Kasumi-1 (cell line): ENCODE measurements at places on chromosomes 7 and 10.
A peak's percentile ranks its signal among the peaks of the same experiment; 100 is the strongest.

GRCh38 chr7:93148727-93149126 lies 542 bp upstream of the SAMD9L start:
- no peak for DNase-seq

GRCh38 chr7:79096361-79096805 lies 357.1 kb downstream of the MAGI2 start:
- DNase-seq: no peak

DNA sequence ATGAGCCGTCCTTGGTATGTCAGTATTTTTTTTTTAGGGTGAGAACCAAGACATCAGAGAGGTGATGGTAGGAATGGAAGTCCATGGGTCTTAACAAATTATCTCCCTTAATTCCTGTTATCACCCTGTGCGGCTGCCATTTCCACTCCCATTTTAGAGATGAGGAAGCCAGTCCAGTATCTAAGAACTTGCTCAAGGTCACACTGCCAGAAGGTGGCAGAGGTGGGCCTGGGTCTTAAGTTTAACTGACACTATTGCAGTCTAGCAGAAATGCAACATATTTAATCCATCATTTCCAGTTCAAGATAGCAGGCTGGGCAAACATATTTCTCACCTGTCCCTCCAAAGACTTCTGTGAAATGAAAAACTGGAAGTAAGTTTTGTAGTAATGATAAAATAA lies 108.3 kb downstream of the GLI3 start:
- no peak for DNase-seq

DNA sequence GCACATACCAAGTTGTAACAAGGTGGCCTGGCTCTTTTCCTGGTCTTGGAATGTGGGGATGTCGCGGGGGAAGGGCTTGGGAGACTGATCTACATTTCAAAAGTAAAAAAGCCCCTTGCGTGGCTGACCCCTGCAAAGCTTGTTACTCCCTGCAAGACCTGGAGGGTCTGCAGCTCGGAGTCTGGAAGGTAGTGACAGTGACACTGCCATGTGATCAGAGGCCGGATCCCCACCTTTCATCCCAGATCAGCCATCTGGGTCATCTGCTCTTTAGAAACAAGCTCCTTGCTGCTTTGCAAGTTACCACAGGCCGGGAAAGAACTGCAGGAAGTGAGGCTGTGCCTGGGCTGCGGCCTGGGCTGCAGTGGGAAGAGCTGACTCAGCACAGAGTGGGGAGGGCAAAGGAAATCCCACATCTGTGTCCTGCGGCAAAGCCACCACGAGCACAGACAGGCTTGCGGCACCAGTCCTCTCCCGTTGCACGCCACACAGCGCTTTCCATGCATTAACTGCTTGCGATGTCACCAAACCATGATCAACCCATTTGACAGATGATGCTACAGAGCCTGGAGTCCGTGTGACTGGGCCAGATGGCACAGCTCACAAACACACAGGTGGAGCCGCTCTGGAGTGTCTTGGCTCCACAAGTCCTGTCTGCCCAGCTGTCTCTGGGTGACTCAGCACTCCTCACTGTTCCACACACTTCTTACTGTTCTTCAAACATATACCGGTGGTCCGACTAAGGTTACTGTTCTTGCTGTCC lies 97.7 kb downstream of the SH3PXD2A start:
- DNase-seq: peak; percentile 92

GRCh38 chr7:102472126-102473041 lies 6.3 kb downstream of the POLR2J start:
- DNase-seq: no peak

DNA sequence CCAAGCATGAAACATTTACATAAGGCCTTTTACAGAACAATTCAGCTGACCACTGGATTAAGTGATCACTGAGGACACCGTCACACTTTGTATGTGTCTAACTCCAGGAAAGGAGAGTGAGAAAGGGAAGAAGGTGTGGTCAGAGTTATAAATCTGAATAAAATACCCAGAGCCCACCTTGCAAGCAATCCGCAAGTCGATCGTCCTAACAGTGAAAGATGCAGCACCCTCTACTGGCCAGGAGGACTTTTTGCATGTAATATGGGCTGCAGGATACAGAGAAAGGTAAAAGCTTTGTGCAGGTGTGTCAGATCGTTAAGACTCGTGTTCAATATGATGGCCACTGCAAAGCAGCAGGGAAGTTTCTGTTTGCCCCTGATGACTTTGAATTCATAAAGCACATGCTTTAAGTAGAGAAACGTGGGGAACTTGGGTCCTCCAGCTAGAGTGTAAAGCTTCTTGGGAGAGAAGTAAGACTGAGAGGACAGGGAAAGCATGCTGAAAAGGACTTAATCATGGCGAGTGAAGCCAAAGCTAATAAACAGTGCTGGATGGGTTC lies 68.5 kb upstream of the BMPER start:
- no peak for DNase-seq

- no peak for DNase-seq
Observed at GRCh38 chr10:123883673-123884320, 7.8 kb downstream of the CPXM2 start.

DNA sequence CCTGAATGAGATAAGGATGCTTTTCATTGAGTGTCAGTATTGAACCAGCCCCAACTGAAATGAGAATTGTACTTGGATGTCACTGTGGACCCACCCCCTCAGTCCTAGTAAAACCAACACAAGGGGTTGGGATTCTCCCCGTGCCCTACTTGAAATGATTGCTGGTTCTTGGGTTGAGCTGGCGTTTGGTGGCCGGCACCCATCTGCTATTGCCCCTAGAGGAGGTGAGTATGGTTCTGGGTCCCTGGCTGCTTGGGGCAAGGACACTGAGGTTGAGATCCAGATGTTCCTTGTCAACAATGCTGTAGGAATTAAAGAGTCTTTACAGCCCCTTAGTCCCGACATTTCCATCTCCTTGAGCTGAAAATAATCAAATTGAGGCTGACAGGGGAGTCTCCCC lies 170.0 kb upstream of the ZNF32 start:
- DNase-seq: no peak

DNA sequence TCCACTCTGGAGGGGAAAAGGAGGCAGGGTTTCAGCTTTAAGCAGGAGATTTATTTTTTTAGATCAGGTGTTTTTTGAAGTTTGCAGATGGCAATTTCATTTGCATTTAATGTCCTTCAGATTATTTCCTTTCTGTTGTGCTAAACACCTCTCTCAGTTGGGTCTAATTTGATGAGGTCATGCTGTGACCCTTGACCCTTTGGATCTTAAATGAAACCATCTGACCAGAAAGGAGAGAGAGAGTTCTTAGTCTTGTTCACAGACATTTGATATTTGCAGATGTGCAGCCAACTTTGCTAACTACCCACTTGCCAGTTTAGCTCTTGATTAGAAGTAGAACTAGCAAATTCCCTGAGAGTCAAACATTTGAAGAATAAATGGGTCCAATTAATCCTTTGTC lies 101.5 kb upstream of the RAB11FIP2 start:
- DNase-seq: no peak

- DNase-seq: no peak
Observed at GRCh38 chr10:6136215-6137201, 47.7 kb downstream of the RBM17 start.

DNA sequence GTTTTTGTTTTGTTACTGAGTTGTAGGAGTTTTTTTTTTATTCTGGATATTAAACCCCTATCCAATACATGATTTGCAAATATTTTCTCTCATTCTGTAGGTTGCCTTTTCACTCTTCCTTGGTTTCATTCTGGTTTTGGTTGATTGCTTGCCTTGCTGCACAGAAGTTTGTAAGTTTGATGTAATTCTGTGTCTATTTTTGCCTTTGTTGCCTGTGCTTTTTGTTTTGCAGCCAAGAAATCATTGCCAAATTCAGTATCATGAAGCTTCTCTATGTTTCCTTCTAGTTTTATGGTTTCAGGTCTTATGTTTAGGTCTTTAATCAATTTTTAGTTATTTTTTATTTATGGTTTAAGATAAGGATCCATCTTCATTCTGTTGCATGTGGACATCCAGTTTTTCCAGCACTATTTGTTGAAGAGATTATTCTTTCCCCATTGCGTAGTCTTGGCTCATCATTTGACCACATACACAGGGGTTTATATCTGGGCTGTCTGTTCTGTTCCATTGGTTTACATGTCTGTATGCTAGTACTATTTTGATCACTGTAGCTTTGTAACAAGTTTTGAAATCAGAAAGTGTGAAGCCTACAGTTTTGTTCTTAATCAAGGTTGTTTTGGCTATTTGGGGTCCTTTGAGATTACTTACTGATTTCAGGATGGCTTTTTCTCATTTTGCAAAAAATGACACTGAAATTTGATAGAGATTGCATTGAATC lies 26.4 kb downstream of the BMPR1A start:
- no peak for DNase-seq

GRCh38 chr10:25786161-25786560 lies 147.9 kb upstream of the MYO3A start:
- DNase-seq: no peak

DNA sequence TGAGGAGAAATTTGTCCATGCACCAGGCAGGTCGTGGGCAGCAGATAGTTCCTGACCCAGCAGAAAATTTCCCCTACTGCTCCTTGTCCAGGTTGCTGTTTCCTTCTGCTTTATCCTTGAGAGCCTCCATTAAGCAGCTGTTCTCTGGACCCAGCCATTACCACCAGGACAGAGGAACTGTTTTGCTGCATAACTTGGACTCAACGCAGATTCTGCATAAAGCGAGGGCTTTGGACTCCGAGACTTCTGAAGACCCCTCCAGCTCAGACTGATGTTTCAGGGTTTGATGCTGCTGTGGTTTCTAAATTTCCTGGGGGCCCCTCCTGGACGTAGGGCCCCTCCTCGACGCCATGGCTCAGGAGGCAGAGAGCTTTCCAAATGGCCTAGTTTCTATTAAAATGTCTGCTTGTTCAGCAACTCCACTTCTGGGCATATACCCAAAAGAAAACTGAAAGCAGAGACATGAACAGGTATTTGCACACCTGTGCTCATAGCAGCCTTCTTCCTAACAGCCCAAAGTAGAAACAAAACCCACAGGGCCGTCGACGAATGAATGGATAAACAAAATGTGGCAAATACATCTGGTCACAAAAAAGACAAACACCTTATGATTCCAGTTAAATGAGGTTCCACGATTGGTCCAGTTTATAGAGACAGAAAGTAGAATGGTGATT lies 28.3 kb upstream of the LMTK2 start:
- no peak for DNase-seq

- no peak for DNase-seq
Observed at GRCh38 chr7:76394957-76395356, 14.5 kb downstream of the SSC4D start.

DNA sequence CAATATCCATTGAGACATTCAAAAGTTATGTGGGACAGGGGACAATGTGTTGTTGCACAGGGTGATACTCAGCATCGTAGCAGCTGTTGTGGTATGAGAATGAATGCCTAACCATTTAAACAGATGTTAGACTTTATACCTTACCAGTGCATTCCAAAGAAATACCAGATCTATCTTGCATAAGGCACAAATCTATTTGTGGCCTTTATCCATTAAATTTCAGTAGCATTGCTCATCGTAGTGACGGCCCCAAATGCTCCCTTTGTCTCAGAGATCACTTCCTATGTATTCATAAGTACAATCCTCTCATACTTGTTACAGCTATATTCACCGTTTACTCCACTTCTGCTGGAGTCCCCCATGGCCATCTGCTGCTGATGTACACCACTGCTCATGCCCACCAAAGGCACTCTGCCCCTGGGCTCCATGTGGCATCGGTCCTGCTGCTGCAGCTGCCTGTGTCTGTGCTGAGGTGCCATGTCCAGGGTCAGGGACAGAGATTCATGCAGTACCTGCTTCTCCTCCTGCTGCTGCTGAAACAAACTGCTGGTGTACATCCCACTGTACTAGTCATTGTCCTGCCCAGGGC lies 96.3 kb downstream of the CPED1 start:
- DNase-seq: no peak

- no peak for DNase-seq
Observed at GRCh38 chr7:84110400-84110799, 84.2 kb downstream of the SEMA3A start.

DNA sequence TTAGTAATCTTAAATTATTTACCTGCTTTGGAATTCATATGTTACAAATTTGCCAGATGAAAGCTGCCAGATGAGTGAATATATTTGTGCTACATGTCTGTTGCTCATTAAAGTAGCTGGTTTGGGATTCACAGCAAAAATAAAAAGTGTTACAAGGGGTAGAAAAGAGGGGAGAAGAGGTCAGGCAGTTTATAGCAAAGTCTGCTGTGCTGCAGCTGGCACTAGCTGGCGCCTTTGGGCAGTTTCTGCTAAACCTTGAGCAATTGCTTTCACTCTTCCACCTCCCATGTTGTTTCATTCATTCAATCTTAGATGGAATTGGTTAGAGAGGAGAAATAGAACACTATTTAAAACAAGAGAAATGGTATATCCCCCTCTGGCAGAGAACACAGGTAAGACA lies 404.1 kb upstream of the LRGUK start:
- no peak for DNase-seq

GRCh38 chr7:159030490-159031134 lies 114.1 kb downstream of the VIPR2 start:
- DNase-seq: peak; percentile 24

DNA sequence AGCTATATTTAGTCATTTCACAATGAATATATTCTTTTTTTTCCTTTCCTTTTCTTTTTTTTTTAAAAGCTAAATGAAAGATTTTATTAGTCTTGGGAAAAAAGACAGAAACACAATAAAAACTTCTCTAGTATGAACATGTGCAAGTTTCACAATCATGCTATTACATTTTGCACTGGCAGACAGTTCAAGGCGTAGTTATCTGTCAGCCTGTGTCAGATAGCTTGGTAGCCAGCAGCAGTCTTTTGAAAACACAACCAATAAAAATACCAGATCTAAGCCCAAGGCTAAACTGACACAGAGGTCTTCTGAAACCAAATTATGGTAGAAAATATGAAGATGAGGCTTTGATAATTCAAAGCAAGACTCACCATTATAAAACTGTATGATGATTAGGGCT lies 205.8 kb upstream of the TEX47 start:
- no peak for DNase-seq

GRCh38 chr7:50185951-50186682 lies 93.1 kb upstream of the ZPBP start:
- no peak for DNase-seq

DNA sequence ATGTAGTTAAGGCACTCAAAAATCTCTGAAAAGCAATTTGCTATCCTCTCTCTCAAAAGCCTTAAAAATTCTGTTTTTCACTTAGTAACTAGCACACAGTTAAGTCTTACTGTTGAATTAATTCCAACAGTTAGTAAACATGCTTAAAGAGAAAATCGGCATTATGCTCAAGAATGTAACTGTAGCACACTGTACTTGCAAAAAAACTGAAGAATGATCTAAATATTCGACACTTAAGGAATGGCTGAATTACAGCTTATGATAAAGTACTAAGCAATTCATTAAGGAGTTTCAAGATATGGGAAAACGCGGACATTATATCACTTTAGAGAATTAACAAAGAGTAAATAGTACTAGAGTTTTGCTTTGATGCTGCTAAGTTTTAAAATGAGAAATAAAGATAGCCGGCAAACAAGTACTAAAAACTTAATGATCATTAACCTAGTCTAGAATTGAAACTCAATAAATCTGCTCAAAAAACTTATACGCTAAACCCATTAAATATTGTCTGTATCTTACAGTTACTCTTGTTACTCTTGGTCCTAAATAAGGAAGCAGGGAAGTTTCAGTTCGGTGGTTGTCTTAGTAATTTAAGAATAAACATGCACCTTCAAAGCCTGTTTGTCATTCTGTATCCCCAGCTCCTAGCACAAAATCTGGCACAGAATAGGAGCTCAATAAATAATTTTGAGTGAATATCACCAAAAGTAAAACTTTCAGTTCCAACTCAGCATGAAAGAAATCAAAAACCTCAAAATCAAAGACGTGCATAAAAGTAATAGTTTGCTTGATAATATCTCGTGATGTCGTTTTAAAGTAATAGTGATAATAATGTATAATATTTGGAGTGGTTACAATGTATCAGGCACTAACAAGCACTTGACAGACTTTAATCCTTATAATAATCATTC lies 1.2 kb downstream of the TRDMT1 start:
- peak; percentile 39 for DNase-seq
